Activated CD4-positive, alpha-beta T cell treated with anti-CD3 and anti-CD28 coated beads, Interleukin-2, amount 50 U/mL, for 4 hours (primary cell): ENCODE measurements at places on chromosomes 2 and 18.
A peak's percentile ranks its signal among the peaks of the same experiment; 100 is the strongest.

- no peak for DNase-seq
These were observed 10.0 kb downstream of the HK2 start for GRCh38 chr2:74843899-74844298.

GRCh38 chr2:28047681-28048080 lies 157.2 kb downstream of the BABAM2 start:
- DNase-seq: no peak

DNA sequence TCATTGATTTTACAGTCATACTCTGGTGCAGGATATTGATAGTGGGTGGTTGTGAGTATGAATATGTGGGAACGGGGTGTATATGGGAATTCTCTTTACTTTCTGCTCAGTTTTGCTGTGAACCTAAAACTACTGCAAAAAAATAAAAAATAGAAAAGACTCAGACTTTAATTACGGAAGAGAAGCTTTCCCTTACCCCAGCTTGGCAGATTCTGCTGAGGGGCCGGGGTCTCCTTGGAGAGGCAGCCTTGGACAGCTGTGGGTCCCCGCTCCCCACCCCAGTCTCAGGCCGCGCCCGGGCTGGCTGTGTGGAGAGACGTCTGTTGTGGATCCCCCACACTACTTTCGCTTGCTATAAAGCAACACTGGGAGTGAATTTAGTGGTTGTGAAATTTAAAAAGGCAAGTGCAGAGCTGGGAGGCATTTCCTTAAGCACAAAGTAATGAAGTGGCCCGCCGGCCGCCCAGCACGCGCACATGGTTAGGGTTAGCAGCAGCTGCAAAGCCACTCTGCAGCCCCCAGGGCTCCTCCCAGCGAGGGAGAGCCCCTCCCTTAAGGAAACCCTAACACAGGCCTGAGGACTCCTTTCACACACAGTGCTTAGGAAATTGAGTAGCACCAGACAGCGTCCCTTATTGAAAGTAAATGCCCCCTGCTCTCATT lies 102.4 kb downstream of the DDX1 start:
- no peak for DNase-seq

DNA sequence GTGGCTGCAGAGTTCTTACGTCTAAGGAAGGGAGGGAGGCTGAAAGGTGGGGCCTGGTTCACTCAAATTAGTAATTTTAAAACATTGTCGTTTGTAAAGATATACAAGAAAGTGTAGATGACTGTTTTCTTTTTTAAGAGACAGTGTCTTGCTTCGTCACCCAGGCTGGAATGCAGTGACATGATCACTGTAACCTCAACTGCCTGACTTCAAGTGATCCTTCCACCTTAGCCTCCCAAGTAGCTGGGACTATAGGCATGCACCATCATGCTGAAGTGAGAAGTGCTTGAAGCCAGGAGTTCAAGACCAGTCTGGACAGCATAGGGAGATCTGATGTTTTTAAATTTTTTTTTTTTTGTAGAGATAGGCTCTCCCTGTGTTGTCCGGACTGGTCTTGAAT lies 52.9 kb downstream of the HNRNPLL start:
- no peak for DNase-seq

DNA sequence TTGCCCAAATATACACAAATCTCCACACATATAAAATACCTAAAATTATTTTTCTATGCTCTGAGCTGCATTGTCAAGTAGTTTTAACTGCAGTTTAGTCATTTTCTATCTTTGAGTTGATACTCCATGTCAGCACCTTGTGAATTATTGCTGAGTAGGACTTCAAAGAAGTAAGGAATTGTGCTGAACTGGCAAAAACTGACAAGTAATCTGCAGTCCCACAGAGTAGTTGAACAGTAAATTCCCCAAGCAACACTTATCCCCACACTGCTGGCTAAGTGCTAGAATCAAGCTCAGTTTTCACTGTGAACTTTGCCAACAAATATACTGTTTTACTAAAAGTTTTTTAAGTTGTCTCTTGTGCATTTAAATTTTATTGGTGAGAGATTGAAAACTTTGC lies 141.8 kb upstream of the ST6GAL2 start:
- no peak for DNase-seq

DNA sequence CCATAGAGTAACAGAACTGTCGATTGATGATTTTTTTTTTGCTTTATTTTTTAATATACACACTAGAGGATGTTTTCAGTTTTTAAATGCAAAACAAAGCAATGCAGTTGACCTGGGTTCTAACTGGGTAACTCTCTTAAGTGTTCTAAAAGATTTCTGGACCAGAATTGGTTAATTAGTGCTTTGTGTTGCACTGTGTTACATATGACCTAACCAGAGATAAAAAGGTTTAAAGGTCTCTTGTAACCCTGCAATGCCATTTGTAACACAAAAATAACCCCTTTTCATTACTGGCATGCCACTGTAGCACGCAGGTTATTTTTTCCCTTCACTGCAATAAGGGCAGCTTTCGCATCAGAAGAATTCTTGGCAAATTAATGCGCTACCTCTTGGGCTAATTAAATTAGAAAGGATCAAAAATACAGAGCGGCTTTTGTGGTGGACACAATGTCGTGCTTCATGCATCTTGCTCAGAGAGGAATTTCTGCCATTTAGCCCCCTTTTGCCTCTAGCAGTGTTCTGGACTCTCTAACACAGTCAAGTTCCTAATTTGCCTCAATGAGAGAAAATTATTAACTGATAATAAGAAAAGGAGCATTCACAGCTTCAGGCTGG lies 250.8 kb upstream of the ZEB2 start:
- DNase-seq: no peak

DNA sequence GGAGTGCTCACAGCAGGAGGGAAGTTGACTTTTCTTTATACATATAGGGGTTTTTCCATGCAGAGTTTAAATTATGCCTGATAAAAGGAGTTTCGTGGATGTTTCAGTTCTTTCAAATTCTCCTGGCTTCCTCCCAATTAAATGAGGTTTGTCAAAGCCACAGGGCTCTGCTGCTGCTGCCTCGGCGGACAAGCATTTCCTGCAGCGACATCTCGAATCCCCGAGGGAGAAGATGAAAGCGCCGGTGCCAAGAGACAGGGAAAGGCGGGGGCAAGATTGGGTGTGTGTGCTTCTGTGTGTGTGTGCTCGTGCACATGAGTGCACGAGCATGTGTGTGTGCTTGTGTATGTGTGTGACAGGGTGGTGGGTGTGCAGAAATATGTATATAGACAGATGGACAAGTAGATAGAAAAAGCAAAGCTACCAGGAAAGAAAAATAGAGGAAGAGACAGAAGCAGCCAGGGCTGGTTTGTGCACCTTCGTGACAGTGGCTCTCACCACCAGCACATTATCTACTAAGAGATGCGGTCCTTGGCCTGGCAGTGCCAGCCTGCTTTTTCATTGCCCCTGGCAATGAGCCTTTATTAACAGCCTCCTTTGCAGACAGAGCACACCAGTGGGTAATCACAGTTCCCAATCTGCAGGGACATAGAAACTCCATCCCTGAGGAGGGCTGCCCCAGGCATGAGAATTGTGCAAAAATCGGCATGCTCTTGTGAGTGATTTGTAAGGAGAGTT lies 76.2 kb downstream of the CDK15 start:
- no peak for DNase-seq

DNA sequence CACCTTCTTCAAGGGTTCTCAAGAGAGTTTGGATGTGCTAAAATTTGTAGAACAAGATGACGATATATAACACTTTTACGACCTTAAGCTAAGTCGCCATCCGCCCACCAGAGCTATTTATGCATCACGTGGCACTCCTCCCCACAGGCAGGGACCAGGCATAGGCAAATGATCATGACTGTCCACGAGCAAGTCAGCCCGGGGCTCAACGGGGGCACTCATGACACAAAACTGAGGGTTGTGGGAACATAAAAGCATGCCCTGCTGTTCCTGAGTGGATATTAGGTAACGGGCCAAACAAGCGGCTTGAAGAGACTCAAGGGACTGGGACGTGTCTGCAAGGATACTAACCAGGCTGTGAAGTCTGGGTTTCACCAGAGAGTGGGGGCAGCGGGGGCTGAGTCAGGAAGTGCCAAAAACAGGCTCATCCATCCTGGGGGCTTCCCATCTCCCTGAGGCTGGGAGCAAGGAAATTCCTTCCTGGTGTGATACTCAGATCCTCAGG lies 58.1 kb downstream of the FAM178B start:
- DNase-seq: no peak

DNA sequence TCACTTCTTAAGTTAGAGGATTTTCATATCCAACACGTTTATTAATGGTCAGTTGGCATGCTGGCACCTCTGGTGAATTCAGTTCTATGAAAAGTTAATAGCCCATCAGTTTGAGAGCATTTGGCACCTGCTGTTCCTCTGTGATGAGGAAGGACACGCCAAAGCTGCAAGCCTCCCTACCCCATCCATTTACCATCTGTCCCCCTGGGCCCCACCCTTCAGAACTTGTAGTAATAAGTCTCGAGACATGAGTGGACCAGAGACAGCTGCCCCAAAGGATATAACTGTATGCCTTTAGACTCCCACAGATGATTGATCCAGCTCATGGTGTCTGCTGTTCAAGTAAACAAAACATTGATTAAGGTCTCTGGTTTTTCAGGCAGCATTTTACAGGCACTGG lies 6.3 kb downstream of the OST4 start:
- DNase-seq: no peak

DNA sequence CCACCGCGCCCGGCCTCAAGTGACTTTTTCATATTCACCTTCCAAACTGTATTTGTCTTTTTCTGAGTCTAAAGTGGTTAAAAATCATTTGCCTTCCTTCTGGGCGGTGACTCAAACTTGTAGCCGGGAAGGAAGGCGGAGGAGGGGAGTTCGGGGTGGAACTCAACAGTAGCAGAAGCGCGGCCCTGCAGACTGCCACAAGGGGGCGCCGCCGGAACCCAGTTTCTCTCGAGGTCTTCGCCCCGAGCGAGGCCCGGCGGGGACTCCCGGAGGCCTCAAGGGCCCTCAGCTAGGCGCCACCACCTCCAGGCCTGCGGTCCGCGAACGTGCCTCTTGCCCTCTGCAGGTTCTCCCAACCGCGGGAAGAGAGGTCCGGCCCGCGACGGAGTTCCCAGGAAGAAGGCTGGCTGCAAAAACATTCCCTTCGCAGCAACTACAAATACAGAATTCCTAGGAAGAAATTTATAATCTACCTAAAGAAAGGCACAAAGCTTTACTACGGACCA lies 16.8 kb upstream of the ITM2C start:
- peak; percentile 91 for DNase-seq

DNA sequence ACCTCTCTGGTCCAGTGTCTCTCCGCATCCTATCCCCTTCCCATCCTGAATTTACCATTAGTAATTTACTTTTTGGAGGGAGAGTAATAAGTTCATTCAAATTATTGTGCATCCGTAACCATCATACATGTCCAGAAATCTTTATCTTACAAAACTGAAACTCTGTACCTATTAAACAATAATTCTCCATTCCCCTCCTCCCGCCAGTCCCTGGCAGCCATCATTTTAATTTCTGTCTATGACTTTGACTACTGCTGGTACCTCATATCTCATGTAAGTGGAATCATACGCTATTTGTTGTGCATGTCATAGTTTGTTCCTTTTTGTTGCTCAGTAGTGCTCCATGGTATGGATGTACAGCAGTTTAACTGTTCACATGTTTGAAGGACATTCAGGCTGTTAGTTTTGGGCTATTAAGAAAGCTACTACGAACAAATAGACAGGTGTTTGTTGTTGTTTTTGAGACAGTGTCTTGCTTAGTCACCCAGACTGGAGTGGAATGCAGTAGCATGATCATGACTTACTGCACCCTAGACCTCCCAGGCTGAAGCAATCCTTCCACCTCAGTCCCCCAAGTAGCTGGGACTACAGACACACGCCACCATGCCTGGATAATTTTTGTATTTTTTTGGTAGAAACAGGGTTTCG lies 2.0 kb downstream of the LIMS1 start:
- DNase-seq: no peak

- DNase-seq: no peak
These were observed 62.3 kb upstream of the NCK2 start for GRCh38 chr2:105682401-105682800.

- DNase-seq: no peak
These were observed 173.0 kb upstream of the REV1 start for GRCh38 chr2:99662761-99663341.
